ENCODE measurements at places on chromosomes 5 and 9.

- no peak for DNase-seq
These were observed 47.7 kb downstream of the UGCG start for GRCh38 chr9:111944241-111944866.

GRCh38 chr5:81825237-81825636 lies 74.3 kb upstream of the SSBP2 start:
- DNase-seq, result no peak

- no peak for DNase-seq
These were observed 365.9 kb downstream of the PLK2 start for GRCh38 chr5:58094031-58094430.

- no peak for DNase-seq
These were observed 103.6 kb downstream of the PSAT1 start for GRCh38 chr9:78400496-78400895.

DNA sequence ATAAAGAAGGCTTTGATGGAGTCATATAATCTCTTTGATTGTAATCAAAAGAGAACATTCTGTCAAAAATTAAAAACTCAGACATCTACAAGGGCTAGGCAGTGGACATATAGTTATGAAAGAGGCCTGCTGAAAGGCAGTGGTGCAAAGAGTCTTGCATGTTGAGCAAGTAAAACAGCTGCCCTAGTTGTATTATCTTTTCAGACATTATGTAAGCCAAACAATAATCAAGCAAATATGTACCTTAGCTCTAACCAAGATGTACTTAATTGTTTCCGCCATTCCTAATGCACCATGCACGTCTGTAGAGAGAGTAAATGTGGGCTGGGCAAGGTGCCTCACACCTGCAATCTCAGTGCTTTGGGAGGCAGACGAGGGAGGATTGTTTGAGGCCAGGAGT lies 14.3 kb downstream of the GAPT start:
- no peak for DNase-seq

GRCh38 chr5:137843676-137844299 lies 23.9 kb upstream of the MYOT start:
- no peak for DNase-seq

- no peak for DNase-seq
These were observed 133.6 kb upstream of the CDH6 start for GRCh38 chr5:31059889-31060288.

DNA sequence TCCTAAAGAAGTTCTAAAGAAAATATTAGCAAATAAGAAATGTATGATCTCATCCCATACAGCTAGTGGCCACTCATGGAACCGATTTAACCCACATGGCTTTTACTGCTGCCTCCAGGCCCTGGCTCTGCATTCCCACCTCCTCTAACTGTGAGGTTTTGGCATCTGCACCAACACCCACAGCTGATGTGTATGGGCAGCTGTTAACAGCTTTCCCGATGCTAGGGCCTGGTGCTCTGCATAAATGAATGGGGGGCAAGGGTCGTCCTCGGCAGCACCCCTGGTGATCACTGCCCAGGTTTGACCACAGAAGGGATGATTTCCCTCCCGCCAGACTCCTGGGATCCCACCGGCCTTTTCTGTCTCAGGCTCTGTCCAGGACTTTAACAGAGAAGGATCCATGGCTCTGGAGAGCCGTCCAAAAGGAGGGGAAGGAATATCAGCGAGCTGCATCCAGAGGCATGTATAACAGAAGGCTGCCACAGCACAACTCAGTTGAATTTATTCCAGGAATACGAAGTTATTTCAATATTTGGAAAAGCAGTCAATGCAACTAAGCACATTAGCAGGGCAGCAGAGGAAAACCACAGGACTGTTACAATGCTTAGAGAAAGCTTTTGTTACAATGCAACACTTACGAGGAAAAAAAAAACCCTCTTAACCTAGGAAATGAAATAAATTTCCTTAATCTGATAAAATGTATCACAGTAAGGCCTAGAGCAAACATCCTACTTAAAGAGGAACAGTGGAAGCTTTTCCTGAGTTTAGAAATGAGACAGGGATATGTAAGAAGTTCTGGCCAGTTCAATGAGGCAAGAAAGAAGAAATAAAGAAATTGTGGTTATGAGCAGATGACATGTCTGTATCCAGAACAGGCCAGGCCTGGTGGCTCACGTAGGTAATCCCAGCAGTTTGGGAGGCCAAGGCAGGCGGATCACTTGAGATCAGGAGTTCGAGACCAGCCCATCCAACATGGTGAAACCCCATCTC lies 63.1 kb downstream of the NACC2 start:
- DNase-seq, result no peak

DNA sequence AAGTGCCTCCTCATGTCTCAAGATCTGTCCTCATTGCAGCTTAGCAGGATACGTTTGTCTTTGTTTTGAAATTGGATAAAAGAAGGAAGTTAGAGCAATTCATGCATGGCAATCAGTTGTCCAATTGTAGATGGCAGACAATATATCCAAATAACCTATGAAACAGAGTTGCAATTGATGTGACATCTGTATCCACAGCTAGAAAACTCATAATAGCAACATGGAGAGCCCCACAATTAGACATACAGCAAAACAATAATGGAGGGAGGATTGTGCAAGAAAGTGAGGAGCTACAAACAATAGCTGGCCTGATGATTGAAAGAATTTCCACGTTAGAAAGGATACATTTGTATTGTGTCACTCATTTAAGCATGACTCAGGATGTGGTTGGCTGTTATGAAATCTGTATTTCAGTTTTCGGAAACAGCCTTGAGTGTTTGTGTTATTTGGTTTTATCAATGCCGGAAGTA lies 132.0 kb downstream of the FAM174A start:
- DNase-seq, result no peak

Data from activated naive CD4-positive, alpha-beta T cell treated with Interleukin-2 at 50 U/mL for 16 hours (primary cell).